K562 (cell line): ENCODE measurements at places on chromosomes 12 and 14.

DNA sequence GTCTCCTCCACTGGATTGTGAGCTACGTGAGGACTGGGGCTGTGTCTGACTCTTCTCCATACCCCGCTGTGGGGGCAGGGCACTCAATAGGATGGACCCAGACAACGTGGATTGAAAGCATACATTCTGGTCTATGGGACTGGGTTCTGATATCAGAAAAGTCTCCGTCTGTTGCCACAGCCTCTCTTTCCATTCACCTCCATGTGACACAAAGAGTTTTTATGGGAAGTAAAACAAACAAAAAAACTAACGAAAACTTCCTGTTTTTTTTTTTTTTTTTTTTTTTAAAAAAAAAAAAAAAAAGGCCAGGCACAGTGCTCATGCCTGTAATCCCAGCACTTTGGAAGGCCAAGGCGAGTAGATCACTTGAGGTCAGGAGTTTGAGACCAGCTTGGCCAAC, 44.7 kb downstream of the SLC8A3 start:
- H3K36me3 ChIP-seq, result no peaks in the 10 kb centered on the region
- H3K27ac ChIP-seq, result no peak overlapping the region
- no peaks in the 10 kb centered on the region for H3K4me1 ChIP-seq
- no peaks in the 10 kb centered on the region for H3K27me3 ChIP-seq

- H3K27me3 ChIP-seq, result no peaks in the 10 kb centered on the region
- H3K36me3 ChIP-seq, result no peaks in the 10 kb centered on the region
- H3K27ac ChIP-seq, result no peak overlapping the region
- H3K4me3 ChIP-seq, result no peak overlapping the region
Measured at GRCh38 chr12:27094726-27095125, 12.3 kb upstream of the C12orf71 start.

DNA sequence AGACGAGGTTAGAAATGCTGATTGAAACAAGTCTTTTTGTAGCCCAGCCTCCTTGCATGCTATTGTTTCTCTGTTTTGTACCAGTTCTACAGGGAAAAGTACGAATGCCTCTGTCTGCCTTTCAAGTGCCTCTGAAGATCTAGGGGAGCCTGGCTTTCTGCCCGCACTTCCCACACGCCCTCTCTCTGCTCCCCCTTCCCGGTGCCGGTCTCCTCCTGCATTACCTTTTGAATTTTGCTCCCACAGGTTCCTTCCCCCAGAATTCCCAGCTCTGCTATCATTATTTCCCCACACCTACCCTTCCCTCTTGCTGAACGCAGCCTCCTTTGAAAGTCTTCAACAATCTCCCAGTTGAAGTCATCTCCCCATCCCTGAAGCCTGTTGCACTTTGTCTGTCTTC, 689.7 kb downstream of the BCL11B start:
- no peaks in the 10 kb centered on the region for H3K4me1 ChIP-seq
- no peaks in the 10 kb centered on the region for H3K27me3 ChIP-seq
- no peak overlapping the region for H3K27ac ChIP-seq
- H3K4me3 ChIP-seq, result no peak overlapping the region
- no peak for DNase-seq

DNA sequence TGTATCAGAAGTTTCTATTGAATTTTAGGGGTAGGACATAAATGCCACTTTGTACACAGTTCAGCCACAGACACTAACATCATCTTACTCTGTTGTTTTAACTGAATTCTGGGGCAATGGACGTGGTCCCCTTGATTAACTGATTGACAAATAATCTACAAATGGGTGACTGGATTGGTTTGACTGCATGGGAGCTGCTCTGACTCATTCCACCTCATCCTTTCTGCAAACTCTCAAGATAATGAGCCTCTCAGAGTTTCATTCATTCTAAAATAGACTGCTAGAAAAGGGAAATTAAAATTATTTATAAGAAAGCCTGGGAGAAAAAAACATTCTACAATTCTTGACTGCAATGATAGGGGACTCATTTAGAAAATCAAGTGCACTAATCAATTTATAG, 570.4 kb upstream of the SEL1L start:
- no peaks in the 10 kb centered on the region for H3K27me3 ChIP-seq
- DNase-seq, result no peak
- H3K27ac ChIP-seq, result no peak overlapping the region
- H3K4me3 ChIP-seq, result no peak overlapping the region
- no peaks in the 10 kb centered on the region for H3K4me1 ChIP-seq

DNA sequence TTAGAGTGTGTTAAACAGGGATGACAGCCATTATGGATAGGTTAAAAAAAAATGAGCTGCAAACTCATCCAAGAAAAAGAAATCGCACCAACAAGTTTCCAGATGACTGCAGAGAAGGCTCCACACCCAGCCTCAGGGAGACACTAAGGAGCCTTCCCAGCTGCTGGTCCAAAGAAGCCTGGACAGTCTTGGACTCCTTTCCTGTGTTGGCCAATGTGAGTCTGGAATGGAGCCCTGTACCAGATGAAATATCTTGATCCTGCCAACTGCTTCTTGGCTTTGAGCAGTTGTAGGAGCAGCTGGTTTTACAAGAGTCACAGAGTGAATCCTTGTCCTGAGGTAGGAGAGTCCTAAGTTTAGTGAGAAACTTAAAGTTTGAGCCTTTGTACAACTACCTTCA, 44.5 kb downstream of the SLC38A1 start:
- H3K27me3 ChIP-seq, result no peaks in the 10 kb centered on the region
- no peak overlapping the region for H3K27ac ChIP-seq
- no peak overlapping the region for H3K4me3 ChIP-seq
- peaks cover 76% of the 10 kb centered on the region for H3K36me3 ChIP-seq
- H3K4me1 ChIP-seq, result no peaks in the 10 kb centered on the region
- DNase-seq, result no peak
